Activated naive CD4-positive, alpha-beta T cell (primary cell): ENCODE measurements at places on chromosomes 7 and 10.

- DNase-seq: no peak
Observed at GRCh38 chr7:16071246-16071857, 350.0 kb downstream of the CRPPA start.

DNA sequence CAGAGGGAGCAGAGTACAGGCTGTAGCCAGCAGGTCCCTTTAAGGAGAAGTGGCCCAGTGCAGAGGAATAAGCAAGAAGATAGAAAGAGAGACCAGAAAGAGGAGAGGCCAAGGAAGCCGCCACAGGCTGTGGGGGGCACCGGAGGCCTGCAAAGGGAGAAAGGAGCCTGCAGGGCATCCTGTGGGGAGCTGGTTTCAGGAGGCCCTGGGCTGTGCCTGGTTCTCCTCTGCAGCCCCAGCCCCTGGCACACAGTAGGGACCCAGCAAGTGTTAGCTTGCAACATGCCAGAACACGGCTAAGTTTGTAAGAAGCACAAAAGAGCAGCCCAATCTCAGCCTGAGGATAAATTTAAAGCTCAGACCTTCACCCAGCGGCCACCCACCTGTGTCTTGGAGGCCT is 12.3 kb upstream of the C10orf71 start:
- no peak for DNase-seq

GRCh38 chr10:75773231-75773780 is 341.9 kb downstream of the LRMDA start:
- no peak for DNase-seq

DNA sequence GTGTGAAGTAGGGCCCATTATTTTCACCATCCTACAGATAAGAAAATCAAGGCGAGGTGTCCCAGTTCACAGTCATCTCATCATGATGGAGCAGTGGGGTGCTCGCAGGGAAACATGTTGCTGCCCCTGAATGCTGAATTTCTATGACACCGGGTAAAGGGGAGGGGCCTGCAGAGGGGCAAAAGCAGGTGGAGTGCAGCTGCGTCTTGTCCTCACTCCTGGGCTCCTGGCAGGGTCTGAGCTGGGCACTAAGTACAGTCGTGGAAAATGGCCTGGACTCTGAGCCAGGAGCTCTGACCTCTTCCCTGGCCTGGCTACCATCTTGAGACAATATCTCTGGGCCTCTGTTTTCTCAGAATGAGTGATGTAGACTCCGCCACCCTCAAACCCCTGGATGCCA is 253.1 kb upstream of the PITRM1 start:
- no peak for DNase-seq

DNA sequence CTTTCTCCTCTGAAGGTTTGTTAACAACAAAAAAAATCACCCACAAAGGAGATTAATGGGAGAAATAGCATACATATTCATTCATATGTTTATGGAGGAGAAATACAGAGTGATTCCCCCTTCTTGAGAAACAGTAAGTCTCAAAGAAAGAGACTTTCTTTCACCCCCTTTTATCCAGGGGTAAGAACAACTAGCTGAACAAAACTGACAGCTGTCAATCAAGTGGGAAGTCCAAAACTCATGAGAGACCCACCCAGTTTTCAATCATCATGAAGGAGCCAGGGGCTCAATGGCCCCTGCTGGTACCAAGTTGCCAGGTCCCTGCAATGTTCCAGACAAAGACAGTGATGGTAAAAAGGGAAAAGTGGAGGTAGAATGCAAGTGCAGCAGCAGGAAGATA is 1.9 kb upstream of the CYP3A43 start:
- no peak for DNase-seq

GRCh38 chr10:28242555-28243204 is 60.2 kb downstream of the MPP7 start:
- DNase-seq: no peak

GRCh38 chr7:33201821-33202220 is 72.5 kb downstream of the BBS9 start:
- DNase-seq: no peak

- no peak for DNase-seq
Observed at GRCh38 chr7:37285706-37286453, 162.8 kb downstream of the ELMO1 start.

DNA sequence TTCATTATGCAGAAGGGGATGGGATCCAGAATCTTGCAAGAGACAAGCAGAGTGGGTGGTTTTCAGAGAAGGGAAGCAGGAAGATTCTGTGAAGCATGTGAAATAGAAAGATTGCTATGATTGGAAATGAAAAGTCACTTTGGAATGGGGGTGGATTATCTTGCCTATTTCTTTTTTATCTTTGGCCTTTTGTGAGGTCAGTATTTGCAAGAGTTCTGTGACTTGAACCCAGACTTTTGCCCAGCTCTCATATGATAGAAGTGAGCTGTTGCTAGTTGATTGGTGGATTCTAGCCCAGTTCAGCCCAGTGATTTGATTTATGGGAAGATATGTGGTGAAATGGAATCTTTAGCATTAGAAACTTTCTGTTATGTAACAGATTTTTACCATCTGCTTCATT is 17.1 kb downstream of the ENTPD7 start:
- DNase-seq: no peak

- no peak for DNase-seq
Observed at GRCh38 chr10:120962756-120963593, 111.8 kb downstream of the WDR11 start.

- no peak for DNase-seq
Observed at GRCh38 chr7:74355091-74355490, 65.9 kb downstream of the CLIP2 start.

DNA sequence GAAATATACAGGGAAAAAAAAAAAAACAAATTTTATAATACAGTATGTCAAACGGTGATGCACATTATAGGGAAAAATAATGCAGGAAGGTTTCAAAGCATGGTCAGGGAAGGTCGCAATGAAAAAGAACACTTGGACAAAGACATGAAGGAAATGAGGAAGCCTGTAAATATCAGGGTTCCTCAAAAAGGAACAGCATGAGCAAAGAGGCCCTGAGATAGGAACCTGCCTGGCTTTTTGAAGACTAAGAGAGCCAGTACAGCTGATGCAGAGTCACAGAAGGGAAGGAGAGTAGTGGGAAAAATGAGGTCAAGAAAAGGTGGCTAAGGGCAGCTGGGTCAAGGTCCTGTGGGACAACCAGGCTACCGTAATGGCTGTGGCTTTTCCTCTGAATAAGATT is 1.9 kb downstream of the VPS41 start:
- no peak for DNase-seq

- DNase-seq: no peak
Observed at GRCh38 chr10:70381471-70382421, 679 bp downstream of the LRRC20 start.

GRCh38 chr7:148095066-148095465 is 495.5 kb upstream of the C7orf33 start:
- DNase-seq: no peak

- DNase-seq: no peak
Observed at GRCh38 chr7:96033009-96033598, 260.8 kb downstream of the DYNC1I1 start.

GRCh38 chr10:37937864-37938263 is 38.6 kb downstream of the ZNF25 start:
- no peak for DNase-seq

- DNase-seq: no peak
Observed at GRCh38 chr10:18737236-18737635, 78.0 kb downstream of the ARL5B start.

- DNase-seq: no peak
Observed at GRCh38 chr10:83375274-83375673, 764.0 kb upstream of the GHITM start.
